ENCODE measurements at places on chromosomes 12 and 14. TPM values are rescaled to one million over a fixed set of nuclear protein-coding genes. Genes with fewer than 3 reads are reported as not detected.

The EPYC gene
- 0.64 TPM for polyA plus RNA-seq

The COL2A1 gene
- 43.5 TPM for polyA plus RNA-seq

- DNase-seq = no peak
Observed at GRCh38 chr14:78917462-78917861, 747.3 kb downstream of the NRXN3 start.

DNA sequence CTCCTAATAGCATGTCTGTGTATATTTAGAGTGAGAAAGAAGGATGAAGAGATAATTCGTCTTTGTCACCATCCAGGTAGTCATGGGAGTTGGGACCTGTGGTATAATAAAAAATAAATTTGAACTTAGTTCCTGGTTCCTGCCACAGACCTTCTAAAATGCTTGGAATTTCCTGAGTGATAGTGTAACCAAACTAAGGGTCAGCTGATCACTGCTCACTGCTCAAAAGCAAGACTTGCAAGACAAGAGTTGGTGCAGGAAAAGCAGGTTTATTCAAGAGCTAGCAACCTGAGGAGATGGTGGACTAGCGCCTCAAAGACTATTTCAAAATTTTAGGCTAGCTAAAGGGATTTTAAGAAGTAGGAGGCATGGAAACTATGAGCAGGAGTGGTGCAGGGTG lies 19.1 kb downstream of the ANG start:
- DNase-seq = no peak

DNA sequence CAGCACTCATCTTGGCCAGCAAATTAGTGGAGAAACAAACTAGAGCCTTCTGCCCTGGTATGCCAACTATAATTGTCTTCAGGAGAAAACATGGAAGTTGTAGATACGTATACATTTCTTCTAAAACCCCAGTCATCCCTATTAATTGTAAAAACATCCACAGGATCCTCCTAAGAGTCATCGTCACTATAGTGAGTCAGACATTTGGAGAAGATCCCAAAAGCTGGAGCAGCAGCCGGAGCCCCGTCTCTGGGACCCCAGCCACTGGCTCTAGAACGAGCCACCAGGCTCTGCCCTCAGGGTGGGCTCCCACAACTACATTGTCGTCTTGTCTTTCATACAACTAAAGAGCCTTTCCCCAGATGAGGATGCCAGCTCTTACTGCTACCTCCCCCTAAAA lies 15.5 kb downstream of the PRKAB1 start:
- DNase-seq = no peak

DNA sequence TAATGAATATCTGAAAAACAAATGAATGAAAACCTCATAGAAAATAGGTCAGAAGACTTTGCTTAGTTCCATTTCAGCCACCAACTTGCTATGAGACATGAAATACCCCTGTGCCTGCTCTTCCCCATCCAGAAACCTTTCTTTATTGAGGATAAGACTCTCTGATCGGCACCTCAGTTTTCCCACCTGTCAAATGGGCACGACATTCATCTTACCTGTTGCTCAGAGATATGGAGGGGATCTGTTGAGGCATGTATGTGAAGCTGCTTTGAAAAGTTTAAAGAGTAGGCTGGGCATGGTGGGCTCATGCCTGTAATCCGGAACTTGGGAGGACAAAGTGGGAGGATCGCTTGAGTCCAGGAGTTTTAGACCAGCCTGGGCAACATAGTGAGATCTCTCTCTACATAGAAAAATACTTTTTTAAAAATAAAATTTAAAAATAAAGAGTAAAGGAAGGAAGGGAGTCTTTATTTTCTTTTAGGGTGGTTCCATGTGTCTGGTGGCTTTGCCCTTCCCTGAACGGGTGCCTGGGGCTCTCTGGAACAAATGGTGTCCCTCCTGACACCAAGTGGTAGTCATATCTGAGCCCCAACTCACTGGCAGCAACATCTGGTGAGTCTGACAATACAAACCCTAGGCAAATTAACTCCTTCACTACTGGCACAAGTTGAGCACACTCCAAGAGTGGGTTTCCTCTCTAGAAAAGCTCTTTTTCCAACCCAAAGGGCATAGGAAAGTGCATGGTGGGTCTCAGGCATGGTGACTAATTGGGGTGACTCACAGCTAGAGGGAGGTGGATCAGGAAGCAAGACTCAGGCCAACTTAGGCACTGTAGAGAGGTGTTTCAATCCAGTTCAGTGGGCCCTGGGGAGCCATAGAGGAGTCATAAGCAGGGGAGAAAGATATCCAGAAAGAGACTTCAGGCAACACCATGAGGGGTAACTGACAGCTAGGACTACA lies 42.1 kb downstream of the MAP1LC3B2 start:
- DNase-seq = no peak

The GPR84 gene
- 1.5 TPM for polyA plus RNA-seq

The HHIPL1 gene
- 3.0 TPM for polyA plus RNA-seq

GRCh38 chr12:52819731-52820510 lies 6.0 kb upstream of the KRT4 start:
- no peak for DNase-seq

The C12orf54 gene
- polyA plus RNA-seq = 0.47 TPM

The ALKBH1 gene
- polyA plus RNA-seq = 17.5 TPM

DNA sequence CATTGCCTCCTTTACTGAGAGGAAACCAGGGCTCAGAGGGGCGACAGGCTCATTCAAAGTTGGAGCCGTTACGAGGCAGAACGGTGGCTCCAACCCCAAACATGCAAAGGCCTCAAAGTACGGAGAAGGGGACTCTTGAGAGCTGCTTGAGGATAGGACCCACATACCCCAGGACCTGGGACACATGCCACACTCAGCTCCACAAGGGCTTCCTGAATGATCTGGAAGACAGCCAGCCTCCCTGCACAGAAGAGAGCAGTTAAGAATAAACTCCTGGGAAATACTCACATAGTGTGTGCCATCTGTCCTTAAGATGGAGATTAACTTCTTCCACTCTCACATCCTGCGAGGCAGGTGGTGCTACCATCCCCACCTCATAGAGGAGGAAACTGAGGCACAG lies 26.6 kb upstream of the NXPH4 start:
- no peak for DNase-seq

- no peak for DNase-seq
Observed at GRCh38 chr14:89394972-89395371, 22.1 kb downstream of the FOXN3 start.

The NOVA1 gene
- 31.9 TPM for polyA plus RNA-seq

The DDX47 gene
- polyA plus RNA-seq = 68.5 TPM

- no peak for DNase-seq
Observed at GRCh38 chr12:45093051-45093450, 42.2 kb upstream of the DBX2 start.

DNA sequence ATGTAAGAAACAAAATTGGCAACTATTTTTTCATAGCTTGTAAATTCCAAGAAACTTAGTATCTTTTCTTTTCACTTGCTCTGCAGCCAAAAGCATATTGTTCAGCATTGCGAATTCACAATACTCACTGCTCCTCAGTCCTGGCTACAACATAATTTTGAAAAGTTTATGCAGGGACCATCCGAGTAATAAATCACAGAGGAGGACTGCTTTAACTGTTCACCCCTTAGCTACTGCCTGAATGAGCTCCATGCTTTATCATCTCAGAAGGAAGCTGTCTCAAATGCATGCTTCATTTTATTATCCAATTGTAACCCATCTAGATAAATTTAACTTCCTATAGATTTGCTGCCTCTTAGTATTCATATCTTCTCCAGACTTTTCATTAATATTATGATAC lies 827.8 kb downstream of the DIO2 start:
- no peak for DNase-seq

The RDH12 gene
- polyA plus RNA-seq = 0.42 TPM

All from left renal pelvis (tissue), 4 donors.